ENCODE measurements at places on chromosomes 4 and X. TPM values are rescaled to one million over a fixed set of nuclear protein-coding genes. Genes with fewer than 3 reads are reported as not detected.

RADX gene
- total RNA-seq = not detected

EGFL6 gene
- total RNA-seq = not detected

NUDT6 gene
- total RNA-seq = 2.9 TPM

GPAT3 gene
- 0.72 TPM for total RNA-seq

CT47A1 gene
- not detected for total RNA-seq

NEXMIF gene
- total RNA-seq = not detected

PLAC1 gene
- total RNA-seq = not detected

PDE6B gene
- 0.81 TPM for total RNA-seq
